ENCODE measurements at places on chromosomes 7 and 10. TPM values are rescaled to one million over a fixed set of nuclear protein-coding genes. Genes with fewer than 3 reads are reported as not detected.

DNA sequence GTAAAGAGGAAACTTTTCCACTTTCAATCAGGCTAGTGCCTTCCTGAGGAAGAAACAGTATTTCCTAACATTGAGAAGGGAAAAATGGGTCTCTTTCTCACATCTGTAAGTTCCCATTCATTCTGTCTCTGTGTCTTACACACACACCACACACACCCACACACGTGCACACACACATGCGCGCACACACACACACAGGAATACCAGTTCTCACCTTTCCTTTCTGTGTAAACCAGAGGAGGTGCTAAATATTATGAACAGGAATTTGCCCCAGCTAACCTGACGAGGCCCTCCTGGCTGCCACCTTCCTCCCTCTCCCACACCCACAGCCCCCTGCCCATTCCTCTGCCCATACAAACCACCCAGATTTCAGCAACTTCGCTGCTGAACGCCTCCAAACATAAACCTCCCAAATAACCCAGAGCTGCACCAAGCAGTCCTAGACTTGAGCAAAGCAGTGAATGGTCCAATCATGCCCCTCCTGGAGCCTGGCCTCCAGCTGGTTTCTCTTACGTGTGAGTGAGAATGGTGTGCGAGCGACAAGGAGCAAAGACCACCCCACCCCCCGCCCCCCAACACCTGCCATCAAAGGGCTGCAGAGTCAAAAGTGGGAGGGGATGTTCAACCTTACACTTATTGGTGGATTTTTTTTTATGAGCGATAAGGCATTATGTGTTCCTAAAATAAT lies 190.5 kb downstream of the HECW1 start:
- peaks cover 2% of the 10 kb centered on the region for H3K27me3 ChIP-seq
- no peak overlapping the region for H3K4me3 ChIP-seq
- no peak overlapping the region for H3K27ac ChIP-seq
- no peak for DNase-seq
- H3K4me1 ChIP-seq = no peaks in the 10 kb centered on the region

DNA sequence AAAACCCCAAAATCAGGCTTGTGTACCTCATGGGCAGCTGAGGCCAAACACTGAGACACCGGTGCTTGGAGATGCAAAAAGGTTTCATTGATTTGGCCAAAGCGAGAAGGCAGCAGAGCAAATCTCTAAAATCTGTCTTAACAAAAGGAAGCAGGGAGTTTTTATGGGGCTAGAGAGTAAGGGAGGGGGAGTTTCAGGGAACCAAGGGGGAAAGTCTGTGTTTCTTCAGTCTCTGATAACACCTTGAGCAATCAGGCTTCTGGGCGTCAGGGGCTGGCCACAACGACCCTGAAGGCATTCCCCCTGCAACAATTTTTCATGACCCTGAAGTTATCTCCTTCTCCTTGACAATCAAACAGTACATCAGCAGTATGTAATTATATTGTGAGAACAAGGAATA lies 2.7 kb upstream of the ZNF786 start:
- no peak overlapping the region for H3K27ac ChIP-seq
- H3K27me3 ChIP-seq = no peaks in the 10 kb centered on the region
- no peak for DNase-seq
- no peak overlapping the region for H3K4me3 ChIP-seq
- H3K4me1 ChIP-seq = peaks cover 9% of the 10 kb centered on the region

- H3K4me1 ChIP-seq = peaks cover 27% of the 10 kb centered on the region
- H3K27ac ChIP-seq = peak overlapping the region; percentile 73
- DNase-seq = no peak
- peaks cover 13% of the 10 kb centered on the region for H3K36me3 ChIP-seq
- H3K27me3 ChIP-seq = no peaks in the 10 kb centered on the region
Observed at GRCh38 chr7:107969856-107970255, 33.1 kb downstream of the LAMB1 start.

DNA sequence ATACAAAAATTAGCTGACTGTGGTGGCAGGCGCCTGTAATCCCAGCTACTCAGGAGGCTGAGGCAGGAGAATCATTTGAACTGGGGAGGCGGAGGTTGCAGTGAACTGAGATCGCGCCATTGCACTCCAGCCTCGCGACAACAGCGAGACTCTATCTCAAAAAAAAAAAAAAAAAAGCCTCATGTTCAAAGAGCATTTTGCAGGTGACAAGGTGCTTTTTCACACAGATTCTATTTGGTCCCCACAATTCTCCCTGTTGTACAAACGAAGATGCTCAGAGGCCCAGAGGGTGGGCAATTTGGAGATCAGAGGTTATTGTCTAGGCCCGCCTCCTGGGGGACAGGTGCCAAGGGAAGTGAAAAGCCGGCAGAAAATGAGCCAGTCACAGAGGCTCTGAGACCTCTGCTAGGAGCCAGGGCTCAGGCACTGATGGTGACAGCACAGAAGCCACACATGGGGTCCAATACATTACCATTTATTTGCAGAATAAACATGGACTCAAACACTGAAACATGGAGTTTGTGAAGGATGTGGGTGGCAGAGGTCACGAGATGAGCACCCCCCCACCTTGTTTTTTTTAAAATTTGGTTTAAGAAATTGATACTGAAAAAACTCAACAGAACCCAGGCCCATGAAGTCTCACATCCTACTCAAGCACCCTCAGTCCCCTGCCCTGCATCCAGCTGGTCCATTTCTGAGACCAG lies 882 bp upstream of the GAL3ST4 start:
- H3K4me1 ChIP-seq = peaks cover 36% of the 10 kb centered on the region
- no peaks in the 10 kb centered on the region for H3K36me3 ChIP-seq
- DNase-seq = no peak
- no peaks in the 10 kb centered on the region for H3K27me3 ChIP-seq
- peak overlapping the region; percentile 48 for H3K4me3 ChIP-seq
- H3K27ac ChIP-seq = peak overlapping the region; percentile 69

DNA sequence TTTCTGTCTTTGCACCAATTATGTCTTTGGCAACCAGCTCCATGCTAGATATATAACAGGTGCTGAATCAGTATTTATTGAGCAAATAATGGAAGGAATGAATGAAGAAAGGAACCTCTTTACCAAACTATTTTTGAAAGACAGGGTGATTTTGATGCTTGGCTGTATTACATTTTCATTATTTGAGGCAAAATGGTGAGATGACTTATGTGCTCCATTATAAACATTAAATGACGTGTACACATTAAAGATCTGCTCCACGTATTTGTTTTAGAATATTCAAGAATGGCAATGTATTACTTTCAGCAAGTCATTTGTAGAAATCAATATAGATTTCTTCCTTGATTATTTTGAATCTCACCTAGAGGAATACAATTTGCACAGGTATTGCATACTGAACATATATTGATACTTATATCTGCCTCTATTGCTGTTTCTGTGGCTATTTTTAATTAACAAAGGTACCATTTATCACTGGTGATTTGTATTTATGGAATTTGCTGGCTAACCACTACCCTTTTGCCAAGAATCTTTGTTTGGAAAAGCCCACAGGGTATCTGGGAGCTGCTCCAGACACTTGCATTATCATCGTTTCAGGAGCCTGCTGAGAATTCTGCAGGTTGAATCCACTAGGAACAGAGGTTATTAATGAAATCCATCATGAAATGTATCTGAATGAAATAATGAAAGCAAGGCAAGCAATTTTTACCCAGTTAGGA lies 92.2 kb downstream of the SEMA3C start:
- no peaks in the 10 kb centered on the region for H3K36me3 ChIP-seq
- H3K4me1 ChIP-seq = peaks cover 100% of the 10 kb centered on the region
- H3K4me3 ChIP-seq = no peak overlapping the region
- no peaks in the 10 kb centered on the region for H3K27me3 ChIP-seq

DNA sequence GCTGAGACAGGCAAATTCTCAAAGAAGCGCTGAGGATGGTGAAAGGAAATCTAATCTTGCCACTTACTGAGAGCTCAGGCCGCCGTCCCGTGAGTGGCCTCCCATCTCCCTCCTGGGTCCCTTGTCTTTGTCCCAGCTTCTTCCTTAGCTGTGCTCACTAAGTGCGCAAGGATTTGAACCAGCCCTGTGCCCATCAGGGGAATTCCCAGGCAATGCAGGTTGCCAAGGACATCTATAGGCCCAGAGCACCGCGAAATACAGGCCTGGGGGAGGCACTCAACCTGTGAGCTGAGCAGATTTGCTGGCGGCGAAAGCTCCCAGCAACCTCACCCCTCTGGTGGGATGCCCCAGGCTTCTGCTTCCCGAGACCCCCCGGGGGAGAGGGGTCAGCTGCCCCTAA lies 64.8 kb downstream of the OAT start:
- DNase-seq = no peak
- no peaks in the 10 kb centered on the region for H3K36me3 ChIP-seq
- no peak overlapping the region for H3K4me3 ChIP-seq

Gene NME8
- polyA plus RNA-seq = not detected

GRCh38 chr10:114831186-114831867 lies 9.7 kb downstream of the FHIP2A start:
- peaks cover 16% of the 10 kb centered on the region for H3K4me1 ChIP-seq
- H3K36me3 ChIP-seq = no peaks in the 10 kb centered on the region
- no peak for DNase-seq
- no peaks in the 10 kb centered on the region for H3K27me3 ChIP-seq
- peak overlapping the region; percentile 15 for H3K27ac ChIP-seq

DNA sequence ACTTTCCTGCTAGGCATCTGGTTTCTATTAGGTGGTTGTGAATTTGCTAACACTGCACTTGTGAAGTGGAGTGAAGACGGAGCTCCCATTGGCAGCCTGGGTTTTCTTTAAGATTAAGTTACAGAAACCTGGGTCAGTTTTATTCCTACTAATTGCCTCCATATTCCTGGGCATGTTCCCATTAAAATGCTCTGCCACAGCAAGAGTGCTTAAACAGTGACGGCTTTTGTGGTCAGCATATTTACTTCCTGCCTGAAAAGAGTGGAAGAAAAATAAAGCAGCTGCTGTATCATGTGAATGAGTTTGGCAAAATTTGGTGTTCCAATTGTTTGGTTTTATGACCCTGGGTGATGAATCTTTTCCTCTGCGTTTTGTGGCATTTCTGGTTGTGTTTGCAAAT lies 96.9 kb upstream of the PLXDC2 start:
- H3K27me3 ChIP-seq = no peaks in the 10 kb centered on the region
- no peaks in the 10 kb centered on the region for H3K36me3 ChIP-seq
- no peaks in the 10 kb centered on the region for H3K4me1 ChIP-seq
- no peak for DNase-seq
- no peak overlapping the region for H3K27ac ChIP-seq

GRCh38 chr7:138822867-138823535 lies 25.0 kb upstream of the ATP6V0A4 start:
- no peak for DNase-seq
- no peak overlapping the region for H3K4me3 ChIP-seq
- no peak overlapping the region for H3K27ac ChIP-seq
- H3K36me3 ChIP-seq = no peaks in the 10 kb centered on the region
- no peaks in the 10 kb centered on the region for H3K27me3 ChIP-seq
- H3K4me1 ChIP-seq = no peaks in the 10 kb centered on the region

DNA sequence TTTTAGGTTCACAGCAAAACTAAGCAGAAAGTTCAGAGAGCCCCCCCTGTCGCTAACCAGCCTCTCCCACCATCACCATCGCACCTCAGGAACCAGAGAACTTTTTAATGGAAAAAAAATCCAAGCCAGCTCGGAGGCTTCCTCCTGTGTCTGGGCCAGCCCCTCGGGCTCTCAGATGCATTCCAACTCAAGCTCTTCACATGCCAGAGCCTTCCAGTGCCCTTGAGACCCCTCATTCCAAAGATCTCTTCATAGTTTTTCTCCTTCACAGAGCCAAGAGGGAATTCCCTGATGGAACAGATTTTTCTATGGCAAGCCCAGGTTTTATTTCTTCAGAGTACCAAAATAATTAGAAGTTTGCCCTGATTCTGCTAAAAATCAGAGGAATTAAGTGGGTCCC lies 153.4 kb upstream of the LANCL2 start:
- H3K36me3 ChIP-seq = peaks cover 11% of the 10 kb centered on the region
- no peak for DNase-seq
- no peak overlapping the region for H3K27ac ChIP-seq
- no peaks in the 10 kb centered on the region for H3K27me3 ChIP-seq
- H3K4me3 ChIP-seq = no peak overlapping the region

- H3K4me3 ChIP-seq = no peak overlapping the region
- no peak for DNase-seq
- H3K4me1 ChIP-seq = no peaks in the 10 kb centered on the region
Observed at GRCh38 chr10:119620241-119621077, 23.7 kb upstream of the TIAL1 start.

DNA sequence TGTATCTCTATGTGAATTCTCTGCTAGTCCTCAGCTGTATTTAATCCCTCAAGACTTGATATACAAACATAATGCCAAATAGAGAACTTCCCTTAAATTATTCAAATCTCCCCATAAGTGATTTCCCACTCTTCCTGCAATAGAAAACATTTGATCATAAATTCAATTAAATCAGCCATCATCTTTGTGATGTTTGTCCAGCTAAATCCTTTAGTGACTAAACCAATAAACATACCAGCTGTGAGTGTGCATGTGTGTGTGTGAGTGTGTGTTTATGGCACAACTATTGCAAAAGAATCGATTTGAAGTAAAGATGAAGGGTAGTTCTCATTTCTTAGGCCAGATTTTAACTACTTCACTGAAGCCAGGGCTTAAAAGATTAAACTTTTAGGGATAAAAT lies 175.5 kb upstream of the FZD1 start:
- DNase-seq = no peak
- H3K4me3 ChIP-seq = no peak overlapping the region
- no peaks in the 10 kb centered on the region for H3K36me3 ChIP-seq
- H3K27me3 ChIP-seq = no peaks in the 10 kb centered on the region
- no peak overlapping the region for H3K27ac ChIP-seq

All from sigmoid colon (tissue), 7 donors.